GM12891 (cell line): ENCODE measurements at places on chromosomes 3 and 15.

DNA sequence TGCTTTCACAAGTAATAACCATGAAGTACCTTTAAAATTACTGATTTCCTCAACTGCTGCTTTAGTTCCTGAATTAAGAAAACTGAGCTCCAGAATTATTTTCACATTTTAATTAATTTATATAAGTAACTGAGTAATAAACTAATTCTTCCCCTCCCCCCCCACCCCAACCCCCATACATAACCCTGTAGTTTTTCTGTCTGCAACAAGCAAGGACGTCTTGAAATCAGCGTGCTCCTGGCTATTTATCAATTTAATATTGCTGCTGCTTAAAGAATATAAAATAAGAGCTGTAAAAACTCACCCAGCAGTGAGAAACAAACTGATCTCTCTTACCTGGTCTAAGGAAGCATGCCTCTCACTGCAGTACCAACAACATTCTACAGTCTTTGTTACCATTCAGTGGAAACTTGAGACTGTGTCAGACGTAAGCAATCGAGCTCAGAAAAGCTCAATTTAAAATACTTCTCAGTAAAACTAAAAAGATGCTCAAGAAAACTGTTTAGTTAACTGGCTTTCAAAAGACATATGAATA lies 121.0 kb downstream of the TFDP2 start:
- peak; percentile 29 for DNase-seq

- no peak for DNase-seq
These were observed 1.3 kb downstream of the ALPK3 start for GRCh38 chr15:84818261-84819131.

GRCh38 chr15:83998486-83998885 lies 237.1 kb upstream of the GOLGA6L4 start:
- DNase-seq: no peak

DNA sequence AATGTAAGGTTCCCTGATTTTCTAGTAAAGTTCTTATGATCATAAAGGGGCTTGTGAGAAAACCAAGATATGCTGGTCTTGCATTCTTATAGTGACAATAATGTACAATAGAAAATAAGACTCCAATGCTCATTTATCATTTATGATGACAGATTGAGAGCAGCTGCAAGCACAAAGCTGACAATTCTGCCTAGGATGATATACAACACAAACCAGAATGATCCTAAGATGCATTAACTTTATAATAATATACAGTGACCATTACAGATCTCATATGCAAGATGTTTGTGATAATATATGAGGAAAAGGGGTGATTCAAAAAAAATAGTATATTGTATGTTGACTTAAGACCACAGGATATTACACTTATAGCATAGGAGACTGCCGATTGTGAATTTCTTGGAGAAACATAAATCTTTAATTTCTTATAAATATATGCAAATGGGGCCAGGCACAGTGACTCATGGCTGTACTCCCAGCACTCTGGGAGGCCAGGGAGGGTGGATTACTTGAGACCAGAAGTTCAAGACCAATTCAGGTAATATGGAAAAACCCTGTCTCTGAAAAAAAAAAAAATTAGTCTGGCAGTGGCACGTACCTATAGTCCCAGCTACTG lies 387.0 kb downstream of the ZBBX start:
- DNase-seq: no peak

- DNase-seq: no peak
These were observed 73.0 kb upstream of the ETV5 start for GRCh38 chr3:186181901-186182300.

DNA sequence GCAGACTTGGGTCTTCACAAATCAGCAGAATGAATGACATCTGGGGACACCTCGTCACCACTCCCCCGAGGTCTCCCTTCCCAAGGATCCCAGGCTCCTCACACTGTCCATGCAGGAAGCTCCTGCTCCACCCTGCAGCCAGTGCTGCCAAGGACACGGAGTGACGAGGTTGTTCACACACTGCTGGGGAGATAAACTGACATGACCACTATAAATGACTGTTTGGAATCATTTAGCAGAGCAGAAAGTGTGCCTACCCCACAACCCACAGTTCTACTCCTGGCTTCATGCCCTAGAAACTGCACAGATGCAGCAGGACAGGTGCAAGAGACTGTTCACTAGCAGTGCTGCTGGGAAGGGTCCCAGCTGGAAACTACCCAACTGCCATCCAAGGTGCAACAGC lies 19.7 kb upstream of the PRSS50 start:
- no peak for DNase-seq

DNA sequence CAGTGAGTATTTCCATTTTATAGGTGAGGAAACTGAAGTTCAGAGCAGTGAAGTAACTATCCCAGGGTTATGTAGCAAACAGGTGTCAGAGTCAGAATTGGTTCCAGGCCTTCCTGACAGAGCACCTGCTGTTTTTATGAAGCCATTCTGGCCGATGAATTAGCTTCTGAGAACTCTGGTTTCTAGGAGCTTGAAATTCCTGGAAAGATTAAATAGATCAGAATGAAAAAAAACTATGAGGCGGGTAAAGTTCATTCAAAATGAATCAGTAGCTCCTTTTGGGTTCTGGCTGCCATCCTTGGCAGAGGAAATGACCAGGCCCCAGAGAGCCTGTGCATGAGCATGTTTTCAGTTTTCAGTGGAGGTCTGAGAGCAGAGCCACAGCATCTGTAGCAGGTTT lies 59.3 kb upstream of the CFAP161 start:
- DNase-seq: no peak
